GOT3 (cell line): ENCODE measurements at places on chromosomes 1 and 21.
A peak's percentile ranks its signal among the peaks of the same experiment; 100 is the strongest.

GRCh38 chr1:84859866-84860265 is 33.1 kb downstream of the LPAR3 start:
- DNase-seq: no peak

GRCh38 chr1:10429868-10430215 is 391 bp upstream of the CENPS start:
- no peak for DNase-seq

- DNase-seq: peak; percentile 8
Observed at GRCh38 chr1:155598842-155599331, 11.1 kb upstream of the MSTO1 start.

DNA sequence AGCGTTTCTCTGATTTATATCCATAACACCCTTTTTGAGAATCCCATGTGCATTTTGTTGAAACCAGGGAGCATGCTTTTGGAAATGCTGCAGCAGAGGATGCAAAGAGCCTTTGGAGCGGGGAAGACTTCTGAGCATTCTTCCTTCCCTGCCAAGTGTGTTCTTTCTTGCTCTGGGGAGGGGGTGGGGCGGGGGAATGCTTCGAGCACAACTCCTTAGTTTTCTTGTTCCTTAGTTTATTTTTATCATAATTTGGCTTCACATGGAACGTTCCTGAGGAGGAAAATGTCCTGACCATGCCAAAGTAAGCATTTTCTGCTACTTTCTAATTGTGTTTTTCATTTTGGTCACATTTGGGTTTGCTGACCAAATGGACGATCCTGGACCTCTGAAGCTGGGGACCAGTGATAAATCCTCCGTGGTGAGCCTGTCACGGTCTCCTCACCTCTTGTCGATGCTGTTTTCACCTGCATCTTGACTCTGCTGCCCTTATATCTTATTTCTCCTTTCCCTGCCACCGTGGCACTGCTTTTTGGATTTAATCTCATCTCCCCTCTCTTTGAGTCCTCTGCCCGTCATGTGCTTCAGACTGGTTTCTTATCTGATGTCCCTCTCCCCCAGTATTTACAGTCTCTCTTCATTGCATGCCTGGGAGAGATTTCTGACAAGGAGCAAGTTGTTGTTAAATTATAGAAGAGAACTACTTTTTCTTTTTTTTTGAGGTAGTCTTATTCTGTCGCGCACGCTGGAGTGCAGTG is 2.4 kb downstream of the CTPS1 start:
- DNase-seq: no peak

GRCh38 chr1:7702365-7702764 is 68.7 kb upstream of the VAMP3 start:
- no peak for DNase-seq

GRCh38 chr1:21622466-21623315 is 46.5 kb downstream of the RAP1GAP start:
- no peak for DNase-seq

DNA sequence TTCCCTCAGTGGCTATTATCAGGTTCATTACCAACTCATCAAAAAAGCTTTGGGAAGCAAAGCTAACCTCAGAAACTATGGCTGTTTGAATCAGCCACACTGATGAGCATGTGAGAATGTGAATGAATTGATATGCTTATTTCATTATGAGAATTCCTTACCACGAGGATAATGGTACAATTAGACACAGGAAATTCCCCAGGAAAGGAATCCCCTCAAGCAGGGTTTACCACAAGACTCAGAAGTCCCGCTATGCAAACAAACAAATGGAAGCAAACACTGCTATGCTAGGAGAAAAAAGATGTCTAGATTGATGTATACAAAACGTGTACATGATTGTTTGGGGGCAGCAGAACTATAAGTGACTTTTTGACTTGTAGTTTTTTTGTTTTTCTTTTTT is 205.0 kb downstream of the HMCN1 start:
- DNase-seq: no peak

DNA sequence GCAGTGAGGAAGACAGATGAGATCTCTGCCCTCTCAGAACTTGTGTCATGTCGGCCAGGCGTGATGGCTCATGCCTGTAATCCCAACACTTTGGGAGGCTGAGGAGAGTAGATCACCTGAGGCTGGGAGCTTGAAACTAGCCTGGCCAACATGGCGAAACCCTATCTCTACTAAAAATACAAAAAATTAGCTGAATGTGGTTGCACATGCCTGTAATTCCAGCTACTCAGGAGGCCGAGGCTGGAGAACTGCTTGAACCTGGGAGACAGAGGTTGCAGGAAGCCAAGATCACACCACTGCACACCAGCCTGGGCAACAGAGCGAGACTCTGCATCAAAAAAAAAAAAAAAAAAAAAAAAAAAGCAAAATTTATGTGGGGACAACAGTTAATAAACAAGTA is 40.9 kb upstream of the RALGPS2 start:
- DNase-seq: no peak

DNA sequence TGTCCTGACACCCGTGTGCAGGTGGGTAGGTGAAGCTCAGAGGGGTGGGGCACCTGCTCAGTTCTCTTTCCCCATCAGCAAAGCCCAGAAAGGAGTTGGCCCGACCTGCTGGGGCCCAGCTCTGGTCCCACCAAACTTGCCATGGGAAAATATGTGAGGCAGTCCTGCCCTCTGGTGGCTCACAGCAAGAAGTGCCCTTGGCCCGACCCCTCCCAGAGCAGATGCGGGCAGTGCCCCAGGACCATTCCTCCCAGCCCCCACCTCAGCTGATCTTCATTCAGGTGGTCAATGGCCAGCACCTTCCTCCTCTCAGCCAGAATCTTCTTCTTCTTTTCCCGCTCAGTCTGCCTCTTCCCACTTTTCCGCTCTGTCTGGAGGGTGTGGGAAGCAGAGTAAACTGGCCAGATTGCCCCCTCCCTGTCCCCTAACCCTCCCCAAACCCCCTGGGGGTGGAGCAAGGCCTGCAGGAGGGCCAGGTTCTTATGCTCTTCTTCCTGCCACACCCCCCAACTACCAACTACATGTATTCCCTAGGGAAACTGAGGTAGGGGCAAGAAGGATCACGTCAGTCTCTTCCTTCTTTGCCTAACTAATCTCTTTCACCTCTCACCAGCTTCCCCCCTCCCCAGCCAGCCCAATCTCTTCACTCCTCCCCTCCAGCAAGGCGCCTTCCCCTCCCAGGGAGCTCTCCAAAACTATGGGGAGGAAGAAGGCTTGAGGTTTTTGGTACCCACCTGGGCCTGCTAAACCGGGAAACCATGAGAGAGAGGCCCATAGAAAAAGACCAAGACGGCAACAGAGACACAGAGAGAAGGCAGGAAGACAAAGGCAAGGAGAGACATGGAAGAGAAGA is 15.6 kb downstream of the TNNT2 start:
- peak; percentile 81 for DNase-seq

- DNase-seq: no peak
Observed at GRCh38 chr1:228463559-228464455, 23.4 kb upstream of the RNF187 start.

DNA sequence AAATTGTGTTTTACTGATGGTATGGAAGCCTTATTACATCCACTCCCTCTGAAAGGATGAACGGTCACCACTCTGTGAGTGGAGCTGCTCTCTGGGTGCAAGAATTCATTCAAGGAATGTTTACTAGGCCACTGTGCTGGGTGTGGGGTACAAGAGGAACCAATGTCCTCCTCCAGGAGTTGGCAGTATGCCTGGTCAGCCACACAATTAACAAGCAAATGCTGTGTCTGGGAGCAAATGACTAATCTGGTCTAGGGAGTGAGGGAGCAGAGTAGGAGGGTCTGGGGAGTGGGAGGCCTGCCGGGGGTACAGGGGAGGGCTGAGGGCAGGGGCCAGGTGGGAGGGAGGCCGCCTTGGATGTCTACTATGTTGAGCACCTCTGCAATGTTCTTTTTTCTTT is 27.2 kb upstream of the TDRD10 start:
- DNase-seq: no peak

DNA sequence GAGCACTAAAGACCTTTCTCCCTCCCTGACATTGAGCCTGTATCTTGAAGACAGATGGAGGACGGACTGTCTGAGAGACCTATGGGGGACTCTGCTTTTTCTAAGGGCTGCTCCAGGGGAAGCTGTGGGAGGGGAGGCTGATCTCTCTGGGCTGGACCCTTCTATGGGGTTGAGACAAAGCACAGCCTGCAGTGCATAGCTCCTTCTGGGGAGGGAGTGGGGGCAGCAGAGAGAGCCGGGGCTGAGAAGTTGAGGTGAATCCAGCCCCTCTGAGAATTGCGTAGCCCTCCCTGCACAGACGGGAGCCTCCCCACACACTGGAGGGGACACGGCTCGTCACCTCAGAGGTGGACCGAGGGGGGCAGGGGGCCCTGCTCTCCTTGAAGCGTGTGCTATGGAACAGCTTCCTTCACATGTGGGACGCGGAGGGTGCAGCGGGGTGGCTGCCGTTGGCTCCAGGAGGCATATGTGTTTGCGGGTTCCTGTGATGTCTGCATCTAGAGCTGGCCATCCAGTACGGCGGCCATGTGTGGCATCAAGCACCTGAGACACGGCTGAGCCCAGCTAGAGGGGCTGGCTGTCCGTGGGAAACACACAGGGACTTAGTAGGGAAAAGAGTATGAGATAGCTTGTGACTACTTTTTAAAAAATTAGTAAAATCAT is 299.1 kb downstream of the CAMTA1 start:
- no peak for DNase-seq

DNA sequence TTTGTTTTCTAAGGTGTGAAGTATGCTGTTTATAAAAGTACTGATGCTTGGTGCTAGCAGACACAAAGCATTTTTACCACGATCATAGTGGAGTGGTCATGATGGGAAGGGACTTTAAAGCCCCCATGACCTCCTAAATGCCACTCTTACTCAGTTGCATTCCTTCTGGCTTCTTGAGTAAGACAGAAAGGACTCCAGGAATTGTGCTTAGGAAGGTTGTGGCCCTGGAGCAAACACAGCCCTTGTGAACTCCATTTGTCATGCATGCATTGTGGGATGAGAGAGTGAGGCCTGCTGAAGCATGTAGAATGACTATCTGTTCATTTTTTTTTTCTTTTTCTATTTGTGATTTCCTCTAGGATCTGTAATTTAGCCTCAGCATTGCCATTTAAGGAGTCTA is 34.2 kb downstream of the AK5 start:
- no peak for DNase-seq

DNA sequence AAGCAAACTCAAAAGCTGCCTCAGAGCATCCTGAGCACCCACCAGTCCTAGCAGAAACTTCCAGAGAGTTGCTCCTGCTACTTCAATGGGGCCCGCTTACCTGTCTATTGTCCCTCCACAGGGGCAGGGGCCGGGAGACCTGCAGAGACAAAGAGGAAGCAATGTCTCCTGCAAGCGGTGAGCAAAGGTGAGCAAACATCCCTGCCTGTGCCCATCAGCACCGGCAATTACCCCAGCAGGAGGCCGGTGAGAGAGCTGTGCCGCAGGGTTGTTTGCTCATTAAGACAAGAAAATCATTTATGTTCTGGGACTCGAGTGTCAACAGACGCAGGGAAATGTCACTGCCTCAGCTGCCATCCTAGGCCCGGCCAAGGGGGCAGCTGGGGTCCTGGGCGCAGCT is 53.8 kb upstream of the TARDBP start:
- no peak for DNase-seq

GRCh38 chr1:106456832-106457231 is 599.6 kb upstream of the PRMT6 start:
- DNase-seq: no peak

DNA sequence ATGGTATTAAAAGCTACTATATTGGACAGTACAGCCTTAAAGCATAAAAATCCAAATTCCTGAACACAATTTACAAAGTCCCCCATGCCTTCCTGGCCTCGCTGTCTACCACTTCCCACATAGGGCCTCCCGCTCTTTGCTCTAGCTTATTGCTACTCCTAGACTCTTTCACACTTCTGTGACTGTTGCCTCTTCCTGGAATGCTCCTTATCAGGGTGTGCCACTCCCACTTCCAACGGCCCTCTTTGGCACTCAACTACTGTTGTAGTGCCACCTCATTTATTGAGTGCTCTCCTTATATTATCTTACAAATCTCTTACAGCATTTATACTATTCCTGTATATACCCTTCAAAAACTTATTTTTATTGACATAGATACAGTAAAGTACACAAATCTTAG is 4.8 kb downstream of the SARS1 start:
- no peak for DNase-seq

DNA sequence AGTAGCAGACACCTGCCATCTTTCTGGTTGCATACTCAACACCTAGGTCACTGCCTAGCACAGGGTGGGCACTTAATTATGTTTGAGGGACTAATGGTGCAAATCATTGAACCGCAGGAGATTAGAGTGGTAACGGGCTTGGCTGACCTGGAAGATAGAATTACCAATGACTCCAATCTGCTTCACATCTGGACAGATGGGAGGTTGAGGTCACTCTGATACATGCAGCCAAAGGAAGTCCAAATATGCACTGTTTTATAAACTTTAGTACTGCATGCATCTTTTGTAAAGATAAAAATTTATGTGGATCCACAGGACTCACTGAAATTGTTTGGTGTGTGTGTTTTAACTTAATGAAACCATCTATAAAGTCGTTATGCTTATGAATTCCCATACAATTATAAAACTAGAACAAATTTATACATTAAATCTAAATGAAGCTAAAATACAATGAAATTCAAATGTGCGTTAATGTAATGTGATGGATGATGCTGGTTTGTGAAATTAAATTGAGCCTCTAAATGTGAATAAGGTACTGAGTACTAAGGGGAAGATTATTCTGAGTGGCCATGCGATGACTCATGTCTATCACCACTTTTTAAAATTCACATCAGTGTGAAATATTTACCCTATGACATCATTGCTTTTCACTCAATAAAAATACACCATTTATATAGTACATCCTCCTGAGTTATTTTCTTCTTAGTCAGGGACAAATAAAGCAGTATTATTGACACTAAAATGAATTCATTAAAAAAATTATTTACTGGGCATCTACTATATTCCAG is 224.7 kb upstream of the FAM78B start:
- no peak for DNase-seq

DNA sequence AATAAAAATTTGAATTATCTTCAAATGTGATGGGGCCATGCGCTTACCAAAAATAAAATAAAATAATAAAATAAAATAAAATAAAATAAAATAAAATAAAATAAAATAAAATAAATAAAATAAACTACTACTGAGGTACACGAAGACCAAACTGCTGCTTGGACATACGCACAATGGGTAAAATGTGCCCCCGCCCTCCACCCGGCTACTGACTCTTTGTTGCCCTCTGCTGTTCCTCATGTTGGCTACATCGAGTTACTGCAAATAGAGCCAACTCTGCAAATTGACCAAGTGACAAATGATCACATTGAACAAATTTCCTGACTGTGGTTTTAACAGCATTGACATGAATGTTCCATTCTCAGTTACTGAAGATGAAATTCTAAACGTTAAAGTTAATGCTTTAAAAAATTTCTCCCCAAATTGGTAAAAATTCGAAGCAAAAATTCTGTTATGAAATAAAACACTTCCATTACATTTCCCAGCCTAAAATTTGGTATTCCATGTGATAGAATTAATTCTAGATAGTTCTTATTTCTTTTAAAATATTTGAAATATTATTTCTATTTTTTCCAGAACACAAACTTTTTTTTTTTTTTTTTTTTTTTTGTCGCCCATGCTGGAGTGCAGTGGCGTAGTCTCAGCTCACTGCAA is 18.8 kb upstream of the MAP1LC3C start:
- no peak for DNase-seq
